Stimulated activated CD4-positive, alpha-beta T cell treated with anti-CD3 and anti-CD28 coated beads, Interleukin-15, amount 100 ng/mL, for 1 hour (primary cell): ENCODE measurements at places on chromosomes 6 and 20.

DNA sequence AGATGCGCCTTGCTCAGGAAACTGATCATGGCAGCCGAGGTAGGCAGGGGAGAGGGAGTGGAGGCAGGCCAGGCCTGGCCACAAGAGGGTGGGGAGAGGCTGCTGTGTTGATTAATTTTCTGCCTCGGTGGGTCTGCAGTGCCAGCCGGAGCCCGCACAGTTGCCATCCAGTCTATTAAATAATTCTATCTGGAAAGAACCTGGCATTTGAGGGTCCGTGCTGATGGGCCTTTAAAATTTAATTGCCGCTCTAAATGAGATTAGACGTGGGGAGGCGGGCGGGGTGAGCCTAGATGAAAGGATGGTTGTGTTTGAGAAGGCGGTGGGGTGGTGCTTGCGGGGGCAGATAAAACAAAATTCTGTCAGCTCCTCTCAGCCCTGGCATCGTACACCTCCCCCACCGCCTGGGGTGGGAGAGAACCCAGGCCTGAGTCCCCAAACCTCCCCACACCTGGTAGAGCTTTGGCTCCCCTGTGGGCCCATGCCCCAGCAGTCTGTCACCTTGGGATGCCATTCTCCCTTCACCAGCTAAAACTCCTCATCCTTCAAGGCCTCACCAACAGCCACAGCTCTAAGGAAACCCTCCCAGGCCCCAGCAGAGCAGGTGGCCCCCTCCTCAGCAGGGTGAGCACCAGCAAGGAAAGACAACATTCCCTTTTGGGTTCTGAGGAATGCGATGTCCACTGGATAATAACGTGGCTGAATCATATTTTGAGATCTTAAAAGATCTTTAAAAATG is 167.3 kb downstream of the GRM4 start:
- no peak for DNase-seq

- no peak for DNase-seq
These were observed 54.3 kb upstream of the RNF146 start for GRCh38 chr6:127212376-127212775.

GRCh38 chr6:166490671-166491500 is 95.6 kb downstream of the RAMACL start:
- no peak for DNase-seq

GRCh38 chr6:125217369-125217768 is 63.8 kb downstream of the TPD52L1 start:
- DNase-seq, result no peak

DNA sequence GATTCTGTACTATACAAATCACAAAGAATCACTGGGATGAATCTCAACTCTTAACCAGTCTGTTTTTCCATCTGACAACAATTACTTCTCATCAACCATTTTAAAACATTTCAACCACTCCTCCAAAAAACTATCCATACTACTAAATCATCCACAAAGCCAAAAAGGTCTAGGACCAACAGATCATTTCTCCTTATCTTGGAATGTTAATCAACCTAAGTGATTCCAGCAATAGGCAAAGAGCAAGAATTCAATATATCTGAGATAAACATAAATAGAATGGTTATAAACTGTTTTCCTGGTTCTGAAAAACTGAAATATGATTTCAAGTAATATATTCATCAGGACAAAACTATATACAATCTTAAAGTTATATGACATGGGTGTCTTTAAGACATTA is 28.6 kb downstream of the RANBP9 start:
- no peak for DNase-seq

- no peak for DNase-seq
These were observed 9.0 kb upstream of the LCA5 start for GRCh38 chr6:79546186-79546585.

DNA sequence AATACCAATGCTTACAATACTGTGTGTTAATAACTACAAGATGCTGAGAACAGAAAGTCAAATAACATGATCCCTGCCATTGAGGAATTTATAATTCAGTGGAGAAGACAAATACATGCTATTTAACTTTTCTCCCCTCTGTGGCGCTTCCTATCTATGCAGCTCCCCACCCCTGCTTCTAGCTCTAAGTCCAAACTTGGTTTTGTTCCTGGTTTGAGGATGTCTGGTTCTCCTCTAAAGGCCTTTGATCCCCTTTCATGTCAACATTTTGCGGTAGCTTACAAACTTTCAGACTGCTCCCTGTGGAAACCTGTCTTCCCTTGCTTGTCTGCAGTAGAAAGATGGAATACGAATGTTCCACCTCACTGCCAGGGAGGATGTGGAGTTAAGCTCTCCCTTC is 18.4 kb upstream of the REPS1 start:
- no peak for DNase-seq

- DNase-seq, result no peak
These were observed 21.3 kb downstream of the NHSL1 start for GRCh38 chr6:138477913-138478539.

- no peak for DNase-seq
These were observed 100.1 kb downstream of the EPB41L2 start for GRCh38 chr6:130962966-130963365.

- no peak for DNase-seq
These were observed 456.4 kb downstream of the COL12A1 start for GRCh38 chr6:74749211-74750147.

- DNase-seq, result no peak
These were observed 24.1 kb upstream of the IPCEF1 start for GRCh38 chr6:154380741-154381140.

DNA sequence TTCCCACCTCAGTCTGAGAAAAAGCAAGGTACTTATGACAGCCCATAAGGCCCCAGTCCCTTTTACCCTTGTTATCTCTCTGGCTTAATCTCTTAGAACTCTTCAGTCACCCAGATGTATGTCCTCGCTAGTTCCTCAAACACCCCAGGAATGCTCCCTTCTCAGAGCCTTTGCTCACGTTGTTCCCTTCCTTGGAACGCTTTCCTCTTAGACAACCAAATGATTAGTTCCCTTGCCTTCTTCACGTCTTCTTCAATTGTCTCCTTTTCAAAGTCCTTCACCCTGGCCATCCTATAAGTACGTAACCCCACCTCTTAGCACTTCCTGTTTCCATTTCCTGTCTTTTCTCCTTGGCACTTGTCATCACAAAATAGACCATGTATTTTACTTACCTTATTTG is 1.1 kb upstream of the APOBEC2 start:
- DNase-seq, result no peak

- DNase-seq, result no peak
These were observed at the start of gene CRISP3 for GRCh38 chr6:49744259-49744658. TSS of gene CRISP3 (minus strand) at chr6:49744388. CDS start at chr6:49744367, 21 bp downstream.

DNA sequence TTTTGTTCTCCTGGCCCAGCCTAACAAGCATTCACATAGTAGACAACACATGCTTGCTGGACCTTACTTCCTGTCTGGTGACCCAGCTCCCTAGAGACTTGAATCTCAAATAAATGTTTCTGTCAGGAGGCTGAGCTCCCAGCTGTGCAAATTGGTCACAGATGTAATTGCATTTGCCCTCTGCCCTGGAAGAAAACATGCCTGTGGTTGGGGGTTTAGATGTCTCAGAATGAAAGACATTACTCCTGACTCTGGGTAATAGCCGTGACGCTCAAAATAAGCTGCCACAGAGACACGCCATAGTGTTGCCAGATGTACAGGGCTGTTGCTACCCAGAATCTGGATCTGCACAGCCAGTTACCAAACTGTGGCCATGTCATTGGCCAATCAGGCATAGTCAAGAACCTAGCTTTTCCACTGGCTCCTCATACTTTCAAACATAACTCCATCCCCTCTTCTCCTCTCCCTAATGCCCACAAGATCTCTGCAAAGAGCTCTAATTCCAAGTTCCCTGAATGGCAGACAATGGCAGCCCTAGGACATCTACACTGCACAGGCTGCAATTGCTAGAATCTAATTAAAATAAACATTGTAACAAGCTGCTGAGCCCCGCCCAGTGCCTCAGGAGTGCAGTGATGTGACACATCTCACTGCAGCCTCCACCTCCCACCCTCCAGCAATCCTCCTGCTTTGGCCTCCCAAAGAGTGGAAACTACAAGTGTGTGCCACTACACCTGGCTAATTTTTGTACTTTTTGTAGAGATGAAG is 32.8 kb upstream of the GMPR start:
- DNase-seq, result no peak

GRCh38 chr20:57680131-57680716 is 29.6 kb downstream of the PMEPA1 start:
- DNase-seq, result no peak

DNA sequence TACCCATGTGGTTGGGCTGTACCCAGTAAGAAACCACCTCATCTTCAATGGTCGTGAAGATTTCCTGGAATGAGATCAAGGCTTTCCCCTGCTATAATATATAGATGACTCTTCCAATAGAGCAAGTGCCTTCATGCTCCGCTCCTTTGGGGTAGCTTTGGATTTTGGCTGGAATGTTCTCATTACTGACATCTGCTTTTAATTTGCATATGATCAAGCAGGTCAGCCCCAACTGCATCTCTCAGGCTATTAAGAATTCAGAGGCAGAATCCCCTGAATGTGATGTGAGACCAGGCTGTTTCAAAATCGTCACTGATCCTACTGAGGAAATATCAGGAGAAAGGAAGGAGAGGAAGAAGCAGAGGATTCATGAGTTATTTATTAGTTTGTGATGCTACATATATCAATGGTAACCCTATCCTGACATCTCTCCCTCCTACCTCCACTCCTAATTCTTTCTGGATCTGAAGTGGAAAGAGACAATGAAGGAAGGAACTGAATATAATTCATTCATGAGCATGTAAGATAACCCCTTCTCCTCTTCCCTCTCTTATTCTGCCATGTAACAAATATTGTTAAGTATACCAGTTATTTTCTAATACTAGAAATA is 47.6 kb upstream of the FUCA2 start:
- DNase-seq, result no peak

DNA sequence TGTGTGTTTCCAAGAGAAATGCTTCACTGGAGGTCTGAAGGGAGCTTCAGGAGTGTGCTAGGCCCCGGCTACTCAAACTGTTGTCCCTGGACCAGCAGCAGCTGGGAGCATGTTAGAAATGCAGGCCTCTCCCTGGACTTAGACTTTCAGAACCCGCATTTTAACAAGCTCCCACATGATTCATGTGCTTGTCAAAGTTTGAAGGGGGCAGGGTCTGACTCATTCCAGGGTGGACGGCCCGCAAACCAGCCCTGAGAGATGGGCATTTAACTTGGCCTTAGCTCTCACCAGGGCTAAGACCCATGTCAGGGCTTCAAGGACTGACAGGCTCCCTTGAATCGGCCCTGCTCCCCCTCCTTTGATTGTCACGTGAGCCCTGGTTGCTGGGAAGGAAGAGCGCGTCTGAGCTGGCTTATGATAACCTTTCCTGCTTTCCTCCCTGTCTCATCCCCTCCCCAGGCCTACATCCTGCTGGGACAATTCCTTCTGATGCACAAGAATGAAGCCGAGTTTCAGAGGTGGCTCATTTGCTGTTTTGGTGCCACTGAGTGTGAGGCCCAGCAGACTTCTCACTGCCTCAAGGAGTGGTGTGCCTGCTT is 35.5 kb downstream of the BANF2 start:
- DNase-seq, result no peak

DNA sequence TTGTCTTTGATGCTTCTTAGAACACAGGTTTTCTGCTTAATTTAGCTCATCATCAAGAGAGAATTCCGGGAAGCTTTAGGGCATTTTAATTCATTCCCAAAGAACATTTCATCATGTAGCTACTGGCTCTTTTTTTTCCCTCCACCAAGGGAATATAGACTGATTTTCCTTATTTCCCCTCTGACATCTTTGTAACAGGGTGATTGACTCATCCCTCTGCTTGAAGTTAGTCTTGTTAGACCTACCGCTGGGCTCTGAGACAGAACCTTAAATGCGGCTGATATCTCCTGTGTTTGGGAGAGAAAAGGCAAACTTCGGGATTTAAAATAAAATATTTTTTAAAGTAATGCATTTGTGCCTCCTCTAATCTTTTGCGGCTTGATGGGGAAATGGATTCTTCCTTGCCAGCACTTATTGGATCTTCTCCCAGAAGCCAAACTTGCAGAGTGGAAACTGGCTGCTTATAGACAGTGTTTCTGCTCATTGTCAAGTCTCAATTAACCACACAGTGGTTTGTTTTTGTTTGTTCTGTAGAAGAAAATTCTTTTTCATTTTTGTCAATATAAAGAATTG is 272.7 kb upstream of the PLCB4 start:
- DNase-seq, result no peak

- DNase-seq, result no peak
These were observed 177.1 kb upstream of the MAN1A1 start for GRCh38 chr6:119526561-119527230.

DNA sequence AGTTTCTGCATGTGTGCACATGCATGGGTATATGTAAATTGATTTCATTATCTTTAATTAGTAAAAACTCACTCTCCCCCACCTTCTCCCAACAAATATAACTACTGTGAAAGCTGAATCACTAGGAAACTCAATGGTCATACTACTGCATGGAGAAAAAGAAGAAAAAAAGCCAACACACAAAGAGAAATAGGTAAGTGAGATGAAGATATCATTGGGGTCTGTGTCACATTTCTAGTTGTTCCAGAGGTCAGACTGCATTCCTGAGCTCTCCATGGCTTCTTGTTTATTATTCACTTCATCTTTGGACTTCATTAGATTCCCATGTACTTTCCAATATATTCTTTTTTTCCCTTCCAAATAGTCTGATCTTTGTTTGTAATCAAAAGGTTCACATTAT is 98.2 kb downstream of the PTPRK start:
- no peak for DNase-seq

GRCh38 chr6:38192011-38192410 is 372.5 kb downstream of the ZFAND3 start:
- DNase-seq, result no peak

DNA sequence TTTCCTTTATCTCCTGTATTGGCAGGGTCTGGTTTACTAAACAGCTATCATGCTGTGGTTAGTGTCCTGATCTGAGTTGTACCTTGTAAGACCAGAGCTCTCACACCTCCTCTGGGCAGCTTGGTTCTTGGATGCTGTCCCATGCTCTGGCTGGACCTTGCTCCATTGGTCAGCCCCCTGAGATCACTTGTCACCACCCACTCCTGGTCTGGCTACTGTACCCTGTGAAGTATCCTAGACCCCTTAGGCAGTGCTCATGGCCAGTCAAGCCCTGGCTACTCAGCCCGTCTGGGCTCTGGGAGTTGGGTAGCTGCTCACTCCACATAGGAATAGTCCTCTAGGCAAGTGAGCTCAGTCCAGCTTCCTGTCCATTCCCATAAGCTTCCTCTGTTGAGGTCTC is 31.1 kb downstream of the ADGRF4 start:
- no peak for DNase-seq
